ENCODE measurements at places on chromosomes 7 and 10.

DNA sequence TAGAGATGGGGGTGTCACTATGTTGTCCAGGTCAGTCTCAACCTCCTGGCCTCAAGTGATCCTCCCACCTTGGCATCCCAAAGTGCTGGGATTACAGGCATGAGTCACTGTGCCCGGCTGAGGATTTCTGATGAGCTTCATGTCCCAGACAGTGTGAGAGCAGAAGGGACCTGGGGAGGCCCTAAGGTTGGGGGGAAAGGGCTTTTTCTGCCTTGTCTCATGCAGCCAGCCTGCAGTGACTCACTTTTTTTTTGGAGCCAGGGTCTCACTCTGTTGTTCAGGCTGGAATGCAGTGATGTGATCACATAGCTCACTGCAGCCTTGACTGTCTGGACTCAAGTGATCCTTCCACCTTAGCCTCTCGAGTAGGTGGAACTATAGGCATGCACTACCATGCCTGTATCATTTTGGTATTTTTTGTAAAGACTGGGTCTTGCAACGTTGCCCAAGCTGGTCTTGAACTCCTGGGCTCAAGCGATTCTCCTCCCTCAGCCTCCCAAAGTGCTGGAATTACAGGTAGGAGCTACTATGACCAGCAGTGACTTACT lies 14.6 kb downstream of the COL26A1 start:
- peak; percentile 59 for DNase-seq

- no peak for DNase-seq
These were observed 85.2 kb upstream of the CDC14C start for GRCh38 chr7:48839108-48839507.

- no peak for DNase-seq
These were observed 15.9 kb downstream of the CPA5 start for GRCh38 chr7:130360518-130360917.

DNA sequence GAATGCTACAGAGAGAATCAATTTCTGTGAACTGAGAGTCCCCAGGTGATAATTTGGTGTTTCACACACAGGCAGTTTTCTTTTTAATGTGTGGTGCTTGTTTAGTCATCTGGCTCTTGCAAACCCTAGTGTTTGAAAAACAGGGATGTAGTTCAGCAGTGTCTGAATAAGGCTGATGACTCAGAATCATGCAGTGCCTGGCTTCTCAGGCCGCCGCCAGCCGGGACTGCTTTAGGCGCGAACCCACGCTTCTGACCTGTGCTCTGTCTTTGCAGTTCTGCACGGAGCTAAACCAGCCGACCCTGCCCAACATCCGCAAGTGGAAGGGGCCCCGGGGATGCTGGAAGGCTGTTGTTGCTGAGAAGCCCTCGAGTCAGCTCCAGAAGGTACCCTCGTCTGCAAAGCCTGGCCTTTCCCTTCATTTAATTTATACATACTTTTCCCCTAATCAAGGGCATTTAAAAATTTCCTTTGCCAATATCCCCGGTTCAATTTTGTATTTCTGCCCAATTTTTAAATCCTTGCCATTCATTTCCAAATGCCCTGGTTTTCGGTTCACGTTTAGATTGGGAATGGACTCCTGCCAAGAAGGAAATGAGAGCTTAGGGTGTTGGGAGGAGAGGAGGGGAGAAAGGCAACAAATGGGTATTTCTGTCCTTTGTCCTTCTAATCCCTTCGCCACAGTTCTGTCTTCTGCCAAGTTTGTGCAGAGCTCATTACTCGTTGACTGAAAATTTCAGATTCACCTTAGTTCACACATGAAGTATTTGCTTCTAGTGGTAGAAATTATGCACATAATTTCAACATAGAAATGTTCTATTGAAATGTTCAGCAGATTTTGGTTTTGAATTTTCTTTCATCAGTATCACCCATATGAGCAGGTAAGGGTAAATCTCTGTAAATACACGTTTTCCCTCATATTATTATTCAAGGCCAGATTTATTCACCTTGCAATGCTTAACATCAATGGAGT lies 108.5 kb upstream of the ANLN start:
- DNase-seq, result peak; percentile 84

- peak; percentile 27 for DNase-seq
These were observed 28.9 kb downstream of the PARP12 start for GRCh38 chr7:140033779-140034363.

DNA sequence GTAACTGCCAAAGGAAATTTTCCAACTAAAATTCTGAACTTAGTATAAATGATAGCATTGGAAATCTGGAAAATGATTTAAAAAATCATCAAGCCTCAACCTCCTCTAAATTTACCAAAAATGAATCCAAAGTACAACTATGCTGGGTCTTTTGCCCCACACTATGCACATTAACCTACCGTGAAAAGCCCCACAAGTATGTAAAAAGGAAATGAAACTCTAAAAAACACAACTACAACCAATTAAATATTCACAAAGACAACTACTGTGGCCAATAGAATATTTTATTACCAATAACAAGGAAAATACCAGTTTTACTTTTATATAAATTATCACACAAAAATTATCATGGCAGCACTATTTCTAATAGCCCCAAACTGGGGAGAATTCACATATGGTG lies 19.3 kb downstream of the EIF3A start:
- no peak for DNase-seq

- DNase-seq, result peak; percentile 81
These were observed 42.7 kb downstream of the SPDYE5 start for GRCh38 chr7:75534727-75535307.

DNA sequence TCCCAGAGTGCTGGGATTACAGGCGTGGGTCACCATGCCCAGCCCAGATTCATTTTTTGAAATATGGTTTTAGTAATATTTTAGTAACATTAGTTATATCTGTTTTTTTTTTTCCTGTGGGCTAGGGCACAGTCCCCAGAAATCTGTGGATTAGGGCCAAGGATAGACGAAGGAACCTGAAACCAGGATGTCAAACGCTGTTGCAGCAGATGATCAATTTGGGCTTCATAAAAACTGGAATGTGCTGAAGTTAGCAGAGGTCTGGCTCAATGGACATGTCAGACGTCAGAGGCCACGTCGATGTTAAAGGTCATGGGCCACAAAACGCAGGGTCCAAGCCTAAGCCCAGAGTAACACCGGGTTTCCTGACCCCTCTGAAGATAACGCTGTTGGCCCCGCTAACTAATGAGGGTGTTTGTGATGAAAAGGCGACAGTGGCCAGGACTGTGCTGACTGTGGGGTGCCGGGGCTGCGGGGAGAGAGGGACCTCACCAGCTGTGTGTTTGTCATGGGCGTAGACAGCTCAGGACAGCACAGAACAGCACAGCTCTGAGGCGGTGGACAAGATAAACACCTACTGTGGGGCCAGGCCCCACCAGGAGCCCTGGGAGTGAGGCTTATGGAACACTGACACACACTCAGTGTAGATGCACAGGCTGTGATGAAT lies 23.8 kb upstream of the GTPBP4 start:
- DNase-seq, result peak; percentile 42

GRCh38 chr7:155998766-155999630 lies 186.7 kb upstream of the SHH start:
- DNase-seq, result no peak

DNA sequence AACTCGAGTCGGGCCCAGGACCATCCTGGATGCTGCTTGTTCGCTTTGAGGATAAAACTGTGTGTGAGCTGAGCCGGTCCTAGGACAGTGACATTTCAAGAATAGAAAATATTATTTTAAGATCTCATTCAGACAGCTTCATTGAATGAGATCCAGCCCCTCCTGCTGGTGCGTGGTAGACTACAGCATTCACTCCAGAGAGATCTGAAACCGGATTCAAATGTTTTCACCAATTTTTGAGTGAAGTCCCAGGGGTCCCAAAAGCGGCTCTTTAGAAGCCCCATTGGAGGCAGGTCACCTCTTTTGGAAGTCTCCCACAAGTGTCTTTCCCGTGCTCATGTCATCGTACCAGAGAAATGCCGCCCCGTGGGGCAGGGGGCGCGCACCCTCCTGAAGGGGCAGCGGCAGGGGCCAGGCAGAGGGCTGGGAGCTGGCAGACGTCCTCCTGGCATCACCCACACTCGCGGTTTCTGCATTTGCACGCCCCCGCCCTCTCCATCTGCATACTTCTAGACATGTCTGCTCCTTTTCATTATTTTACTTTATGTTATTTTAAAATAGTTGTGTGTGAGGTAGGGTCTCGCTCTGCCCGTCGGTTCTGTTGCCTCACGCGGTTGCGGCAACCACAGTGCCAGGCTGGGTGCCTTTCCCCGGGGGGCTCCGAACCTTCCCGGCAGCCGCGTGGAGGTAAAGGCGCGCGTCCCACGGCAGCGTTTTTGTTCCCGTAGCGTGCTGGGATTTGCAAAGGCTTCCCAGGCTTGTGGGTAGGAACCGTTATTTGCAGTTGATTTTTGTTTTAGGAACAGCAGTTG lies 52.3 kb upstream of the DPYSL4 start:
- no peak for DNase-seq

DNA sequence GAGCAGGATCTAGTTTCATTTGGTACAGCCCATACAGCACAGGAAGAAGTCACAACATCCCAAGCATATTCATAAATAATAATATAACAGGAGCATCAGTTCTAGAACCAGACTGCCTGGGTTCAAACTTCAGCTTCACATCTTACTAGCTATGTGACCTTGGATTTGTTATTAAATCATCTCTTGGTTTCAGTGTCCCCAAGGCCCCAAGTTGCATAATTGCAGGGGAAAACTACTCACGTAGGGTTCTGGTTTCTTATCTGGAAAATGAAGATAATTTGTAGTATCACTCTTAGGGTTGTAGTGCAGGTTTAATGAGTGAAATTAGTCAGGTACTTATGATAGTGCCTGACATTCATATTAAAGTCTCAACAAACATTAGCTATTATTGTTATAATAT lies 5.5 kb upstream of the IQUB start:
- DNase-seq, result no peak

- no peak for DNase-seq
These were observed 107.6 kb downstream of the ADCY1 start for GRCh38 chr7:45681596-45682357.

GRCh38 chr7:35465791-35466336 lies 212.0 kb upstream of the TBX20 start:
- no peak for DNase-seq

- DNase-seq, result no peak
These were observed 41.2 kb downstream of the ITIH2 start for GRCh38 chr10:7744307-7744706.

GRCh38 chr10:90138844-90139243 lies 437.5 kb downstream of the KIF20B start:
- no peak for DNase-seq

- DNase-seq, result no peak
These were observed 108.4 kb downstream of the GRB10 start for GRCh38 chr7:50674299-50674698.

DNA sequence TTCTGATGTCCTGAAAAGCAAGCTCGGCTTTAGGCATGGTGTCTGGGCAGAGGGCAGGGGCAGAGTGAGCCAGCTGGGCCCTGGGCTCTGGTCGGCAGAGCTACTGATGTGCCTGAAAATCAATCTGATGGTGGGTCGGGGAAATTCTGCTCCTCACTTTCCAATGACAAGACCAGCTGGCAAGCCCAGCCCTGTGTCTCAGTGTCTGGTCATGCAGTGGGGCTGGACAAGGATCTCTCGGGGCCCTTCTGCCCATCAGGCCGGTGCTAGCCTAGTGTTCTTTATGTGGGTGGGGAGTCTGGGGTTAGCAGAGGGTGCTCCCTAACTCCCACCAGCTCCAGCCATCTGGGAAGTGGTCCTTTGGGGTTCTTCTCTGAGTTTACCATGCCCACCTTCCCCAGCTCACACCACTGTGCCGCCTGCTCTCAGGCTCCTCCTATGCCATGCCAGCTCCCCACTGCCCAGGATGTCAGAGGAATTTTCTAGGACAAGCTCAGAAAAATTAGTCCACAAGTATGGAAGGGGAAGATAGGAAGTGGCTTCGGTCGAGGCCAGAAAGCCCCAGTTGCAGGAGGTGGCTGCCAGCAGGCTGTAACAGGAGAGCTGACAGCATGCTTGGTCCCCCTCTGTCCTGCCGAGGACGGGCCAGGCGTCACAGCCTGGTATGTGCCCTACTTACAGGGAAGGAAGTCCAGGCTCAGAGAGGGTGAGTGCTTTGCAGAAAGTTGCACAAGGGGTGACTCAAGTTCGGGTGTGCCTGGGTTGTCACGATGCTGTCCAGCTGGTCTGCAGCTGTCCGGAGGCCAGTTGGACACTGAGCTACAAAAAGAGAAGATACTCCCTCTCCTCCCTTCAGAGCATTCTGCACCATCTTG lies 135.2 kb downstream of the ADCY1 start:
- DNase-seq, result no peak

DNA sequence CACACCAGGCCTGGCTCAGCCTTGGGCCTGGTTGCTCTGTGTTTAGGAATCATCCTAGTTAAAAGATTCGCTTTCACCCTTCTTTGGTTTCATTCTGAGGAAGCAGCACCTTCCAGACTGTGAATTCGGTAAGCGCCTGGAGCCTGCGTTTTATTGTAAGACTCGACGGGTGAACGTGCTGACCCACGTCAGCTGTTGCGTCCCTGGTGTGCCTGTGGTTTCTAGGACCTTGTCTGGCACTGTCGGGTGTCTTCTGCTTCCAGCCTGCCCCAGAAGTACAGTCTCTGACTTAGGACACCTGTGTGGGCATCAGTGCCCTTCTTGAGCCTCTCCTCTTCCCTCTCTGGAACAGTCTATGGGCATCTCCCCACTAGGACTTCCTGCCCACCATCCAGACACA lies 26.3 kb downstream of the MKI67 start:
- DNase-seq, result no peak

DNA sequence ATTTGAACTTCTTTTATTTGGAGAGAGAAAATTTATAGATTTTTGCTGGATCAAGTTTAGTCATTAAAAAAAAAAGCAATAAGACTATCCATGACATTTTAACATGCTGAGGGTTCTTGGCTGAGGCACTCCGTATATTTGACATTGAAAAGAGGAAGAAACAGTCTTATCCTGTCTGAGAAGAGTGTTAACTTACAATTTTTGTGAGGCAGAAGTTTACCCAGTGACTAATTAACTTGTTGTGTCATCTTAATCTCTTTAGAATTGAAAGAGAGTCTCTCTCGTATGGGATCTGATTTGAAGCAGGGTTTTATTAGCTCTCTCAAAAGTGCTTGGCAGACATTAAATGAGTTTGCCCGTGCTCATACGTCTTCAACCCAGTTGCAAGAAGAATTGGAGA lies 39.3 kb downstream of the SEC23IP start:
- no peak for DNase-seq
